Fibroblast of the conjunctiva (primary cell): ENCODE measurements at places on chromosomes 12 and 14.

DNA sequence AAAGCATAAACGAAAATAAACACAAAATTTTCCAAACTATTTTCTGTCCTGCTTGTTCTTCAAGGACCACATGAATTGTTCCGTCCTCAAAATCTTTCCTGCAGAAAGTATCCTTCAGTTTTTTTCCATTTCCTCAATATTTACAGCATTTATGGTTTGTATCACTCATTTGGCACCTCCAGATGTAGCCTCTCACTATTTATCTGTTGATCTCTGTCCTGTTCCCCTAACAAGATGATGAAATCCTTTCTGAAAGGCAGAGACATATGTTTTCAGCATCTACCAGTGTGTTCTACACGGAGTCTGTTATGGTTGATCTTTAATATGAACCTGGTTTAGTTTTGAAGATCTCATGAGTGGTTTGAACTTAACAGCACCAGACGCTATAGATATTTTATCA, 490.2 kb downstream of the NELL2 start:
- no peak for DNase-seq

DNA sequence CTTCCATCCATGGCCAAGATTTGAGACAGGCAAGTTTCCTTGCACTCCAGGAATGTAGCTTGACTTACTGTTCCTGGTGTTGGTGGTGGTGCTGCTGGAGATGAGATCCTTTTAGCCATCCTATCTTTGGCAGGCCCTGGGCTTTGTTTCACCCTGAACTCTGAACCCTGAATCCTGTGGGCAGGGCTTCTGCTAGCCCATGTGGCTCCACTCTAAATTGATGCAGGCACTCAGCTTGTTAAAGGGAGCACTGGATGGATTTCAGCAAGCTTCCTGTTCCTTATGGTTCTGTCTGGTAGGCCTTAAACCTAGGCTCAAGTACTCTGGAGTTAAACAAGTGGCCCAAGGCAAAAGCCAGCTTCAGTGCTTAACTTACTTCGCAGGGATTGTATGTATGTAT, 138.2 kb downstream of the RGS6 start:
- DNase-seq = no peak

DNA sequence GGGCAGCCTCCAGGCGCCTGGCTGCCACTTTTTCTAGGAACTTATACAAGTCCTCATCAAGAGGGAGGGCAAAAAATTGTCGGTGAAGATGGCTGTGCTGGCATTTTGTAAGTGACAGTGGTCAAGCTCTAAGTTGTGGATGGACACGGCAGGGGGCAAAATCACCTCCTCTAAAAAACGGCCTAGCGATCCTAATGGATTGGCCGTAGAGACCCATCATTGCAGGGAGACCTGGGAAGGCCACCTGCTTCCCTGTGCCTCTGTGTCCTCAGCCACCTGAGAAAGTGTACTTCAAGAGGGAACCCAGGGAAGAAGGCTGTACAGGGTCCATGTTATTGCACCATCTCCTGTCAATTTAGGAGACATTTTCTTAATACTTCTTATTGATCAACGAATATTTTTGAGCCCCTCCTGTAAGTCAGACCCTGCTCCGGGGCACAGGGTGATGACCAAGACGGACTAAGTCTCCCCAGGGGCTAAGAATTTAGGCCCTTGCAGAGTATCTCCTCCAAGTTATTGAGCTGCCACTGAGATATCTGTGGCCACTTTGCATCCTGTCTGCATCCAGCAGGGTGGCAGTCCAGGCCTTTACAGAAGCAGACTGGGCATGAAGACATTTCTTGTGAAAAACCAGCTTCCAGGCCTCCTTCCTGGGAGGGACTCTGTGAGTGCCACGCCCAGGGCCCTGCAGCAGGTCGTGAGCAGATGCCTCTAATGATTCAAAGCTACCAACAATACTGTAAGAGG, 40.5 kb downstream of the PSMA6 start:
- peak; percentile 16 for DNase-seq

- peak; percentile 64 for DNase-seq
Observed at GRCh38 chr12:49580572-49581535, 12.9 kb upstream of the MCRS1 start.

GRCh38 chr14:54739514-54739913, 163.1 kb downstream of the GCH1 start:
- DNase-seq = no peak

GRCh38 chr12:94109160-94109559, 39.2 kb upstream of the PLXNC1 start:
- DNase-seq = peak; percentile 29

GRCh38 chr14:101715210-101716076, 46.1 kb upstream of the PPP2R5C start:
- DNase-seq = no peak
